ENCODE measurements at places on chromosomes 7 and 10.
A peak's percentile ranks its signal among the peaks of the same experiment; 100 is the strongest.

DNA sequence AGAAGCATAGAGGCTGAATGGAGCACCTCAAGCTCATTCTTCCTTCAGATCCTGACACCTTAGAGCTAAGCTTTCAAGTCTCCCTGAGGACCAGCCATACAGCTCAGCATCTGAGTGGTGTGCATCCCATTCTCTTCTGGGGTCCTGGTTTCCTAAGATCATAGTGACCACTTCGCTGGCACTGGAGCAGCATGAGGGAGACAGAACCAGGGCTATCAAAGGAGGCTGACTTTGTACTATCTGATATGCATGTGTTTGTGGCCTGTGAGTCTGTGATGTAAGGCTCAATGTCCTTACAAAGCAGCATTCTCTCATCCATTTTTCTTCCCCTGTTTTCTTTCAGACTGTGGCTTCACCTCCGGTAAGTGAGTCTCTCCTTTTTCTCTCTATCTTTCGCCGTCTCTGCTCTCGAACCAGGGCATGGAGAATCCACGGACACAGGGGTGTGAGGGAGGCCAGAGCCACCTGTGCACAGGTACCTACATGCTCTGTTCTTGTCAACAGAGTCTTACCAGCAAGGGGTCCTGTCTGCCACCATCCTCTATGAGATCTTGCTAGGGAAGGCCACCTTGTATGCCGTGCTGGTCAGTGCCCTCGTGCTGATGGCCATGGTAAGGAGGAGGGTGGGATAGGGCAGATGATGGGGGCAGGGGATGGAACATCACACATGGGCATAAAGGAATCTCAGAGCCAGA, 31.0 kb downstream of the PRSS2 start:
- no peak for DNase-seq

DNA sequence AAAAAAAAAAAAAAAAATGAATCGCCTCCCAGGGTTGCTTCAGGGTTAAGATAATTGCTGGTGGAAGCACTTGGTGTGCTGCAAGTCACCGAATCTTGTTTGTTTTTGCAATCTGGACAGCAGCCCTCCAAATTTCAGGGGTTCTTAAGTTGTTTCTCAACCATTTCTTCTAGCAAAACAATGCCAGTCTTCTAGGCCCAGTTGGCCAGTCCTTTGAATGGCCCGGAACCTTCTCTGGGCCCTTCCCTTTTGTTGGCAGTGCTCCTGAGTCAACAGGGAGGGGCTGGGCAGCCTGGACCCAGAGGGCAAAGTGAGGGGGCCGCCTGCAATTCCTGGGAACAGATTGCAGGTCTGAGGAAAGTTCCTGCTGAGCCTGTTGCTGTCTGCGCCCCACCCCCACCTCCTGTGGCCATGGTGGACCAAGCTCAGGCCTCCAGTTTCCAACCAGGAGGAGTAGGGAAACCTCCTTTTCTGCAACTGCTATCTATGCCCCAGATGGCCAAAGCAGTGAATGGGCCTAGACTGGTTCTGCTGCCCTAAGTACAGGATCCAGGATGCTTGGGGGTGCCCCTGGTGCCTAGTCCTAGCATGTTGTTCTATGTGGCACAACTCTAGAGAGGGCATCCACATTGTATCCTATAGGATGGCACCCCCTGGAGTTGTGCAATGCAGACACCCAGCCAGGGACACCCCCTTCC, 31.4 kb upstream of the PDCD4 start:
- DNase-seq = peak; percentile 41

GRCh38 chr10:73999703-74000102, 1.8 kb downstream of the VCL start:
- DNase-seq = peak; percentile 62

- DNase-seq = no peak
Observed at GRCh38 chr7:153432063-153432462, 620.1 kb upstream of the DPP6 start.

- no peak for DNase-seq
Observed at GRCh38 chr10:47301833-47302232, 1.8 kb downstream of the GDF10 start.

GRCh38 chr7:103630318-103630717, 184.3 kb upstream of the SLC26A5 start:
- peak; percentile 2 for DNase-seq

GRCh38 chr7:102426268-102427018, 6.9 kb upstream of the ORAI2 start:
- no peak for DNase-seq

- peak; percentile 32 for DNase-seq
Observed at GRCh38 chr7:22137026-22137425, 191.3 kb upstream of the CDCA7L start.

- peak; percentile 20 for DNase-seq
Observed at GRCh38 chr7:84139986-84140729, 54.4 kb downstream of the SEMA3A start.

DNA sequence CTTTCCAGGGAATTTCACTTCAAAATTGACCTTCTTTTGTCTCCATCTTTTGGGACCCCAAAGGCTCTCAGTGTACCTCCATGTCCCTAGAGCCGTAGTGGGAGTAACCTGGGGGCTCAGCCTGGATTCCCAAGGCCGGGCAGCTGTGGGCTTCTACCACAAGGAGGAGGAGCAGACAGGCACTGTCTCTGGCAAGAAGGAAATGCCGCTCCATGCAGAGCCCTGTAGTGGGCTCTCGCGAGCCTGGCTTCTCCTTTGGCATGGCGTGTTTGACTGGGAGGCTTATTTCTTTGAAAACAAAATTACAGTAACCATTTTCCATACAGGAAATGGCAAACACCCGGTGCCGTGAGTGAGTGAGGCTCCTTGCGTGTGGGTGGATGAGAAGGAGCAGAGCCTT, 76.8 kb upstream of the FAM180A start:
- DNase-seq = no peak

- DNase-seq = no peak
Observed at GRCh38 chr7:101342892-101343291, 19.8 kb upstream of the COL26A1 start.

GRCh38 chr7:36742911-36743775, 18.8 kb upstream of the AOAH start:
- no peak for DNase-seq

DNA sequence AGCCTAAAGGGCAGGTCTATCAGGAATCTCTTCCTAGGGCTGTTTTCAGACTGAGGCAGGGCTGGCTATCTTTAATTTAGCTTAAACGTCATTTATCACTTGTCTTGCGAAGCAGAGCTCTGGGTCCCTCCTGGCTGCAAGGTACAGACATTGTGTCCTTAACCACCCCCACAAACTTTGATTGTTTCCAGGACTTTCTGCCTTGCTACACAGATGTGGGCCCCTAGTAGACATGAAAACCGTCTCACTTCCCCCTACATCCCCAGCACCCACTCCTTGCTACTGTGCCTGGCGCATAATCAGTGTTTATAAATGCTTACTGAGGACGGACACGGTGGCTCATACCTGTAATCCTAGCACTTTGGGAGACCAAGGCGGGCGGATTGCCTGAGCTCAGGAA, 54.5 kb downstream of the PIP4K2A start:
- DNase-seq = no peak

- no peak for DNase-seq
Observed at GRCh38 chr10:30505543-30506298, 71.7 kb downstream of the MAP3K8 start.

DNA sequence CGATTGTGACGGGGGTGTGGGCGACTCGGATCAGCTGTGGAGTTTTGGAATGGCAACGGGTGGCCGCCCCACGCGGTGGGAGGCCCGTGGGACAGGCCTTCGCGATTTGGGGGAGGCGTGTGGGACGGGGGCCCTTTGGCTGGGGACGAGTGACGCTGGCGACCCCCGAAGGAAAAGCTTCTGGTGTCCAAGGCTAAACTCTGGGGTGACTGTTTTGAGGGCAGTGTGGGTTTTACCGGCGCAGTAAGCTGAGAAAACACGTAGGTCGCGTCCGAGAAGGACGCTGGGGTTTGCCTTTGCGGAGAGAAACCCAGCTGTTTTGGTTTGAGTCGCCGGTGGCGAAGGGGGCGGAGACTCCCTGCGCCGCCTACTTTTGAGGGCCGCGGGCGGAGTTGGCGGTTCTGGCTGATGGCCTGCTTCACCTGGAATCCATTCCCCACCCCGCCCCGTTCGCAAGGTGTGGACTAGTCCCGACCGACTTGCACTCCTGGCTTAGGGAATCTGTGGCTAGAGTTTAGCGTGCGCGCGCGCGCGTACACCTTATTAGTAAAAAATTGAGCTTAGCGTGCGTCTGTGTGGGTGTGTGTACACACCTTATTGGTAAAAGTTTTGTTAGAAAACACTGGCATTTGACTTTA, 606 bp downstream of the TAX1BP1 start:
- DNase-seq = peak; percentile 74

DNA sequence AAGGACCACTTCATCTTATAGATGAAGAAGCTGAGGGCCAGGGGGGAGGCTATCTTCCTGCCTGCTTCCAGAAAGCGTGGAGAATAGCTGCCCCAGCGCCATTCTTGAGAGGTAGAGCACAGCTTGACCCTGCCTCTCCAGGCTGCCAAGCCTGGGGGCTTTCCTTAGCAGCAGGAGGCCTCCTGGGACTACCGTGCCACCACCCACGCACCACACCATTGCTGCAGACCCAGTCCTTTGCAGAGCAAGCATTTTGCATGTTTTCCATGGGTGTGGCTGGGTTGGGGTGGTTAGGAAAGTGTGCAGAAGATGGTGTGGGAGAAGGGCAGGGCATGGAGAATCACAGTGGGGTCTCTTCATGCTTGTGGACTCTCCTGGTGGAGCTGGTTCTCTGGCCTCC, 64.9 kb downstream of the TBXAS1 start:
- DNase-seq = no peak

DNA sequence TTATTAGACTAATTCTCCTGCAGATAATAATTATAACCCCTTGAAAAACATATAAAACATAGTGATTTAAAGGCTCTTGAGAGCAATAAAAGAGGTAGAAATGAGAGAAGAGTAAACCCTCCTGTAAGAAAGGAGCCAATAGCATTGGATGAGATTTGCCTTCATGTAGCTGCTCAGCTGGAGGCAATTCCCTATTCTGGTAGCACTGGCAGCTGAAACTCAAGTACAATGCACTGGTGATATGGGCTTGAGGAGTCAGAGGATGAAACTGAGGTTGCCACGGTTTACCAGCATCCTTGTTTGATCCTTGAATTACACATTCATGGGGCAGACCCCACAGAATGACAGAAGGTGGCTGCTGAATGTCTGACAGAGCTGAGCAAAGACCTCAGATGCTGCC, 76.4 kb downstream of the CTTNBP2 start:
- no peak for DNase-seq

DNA sequence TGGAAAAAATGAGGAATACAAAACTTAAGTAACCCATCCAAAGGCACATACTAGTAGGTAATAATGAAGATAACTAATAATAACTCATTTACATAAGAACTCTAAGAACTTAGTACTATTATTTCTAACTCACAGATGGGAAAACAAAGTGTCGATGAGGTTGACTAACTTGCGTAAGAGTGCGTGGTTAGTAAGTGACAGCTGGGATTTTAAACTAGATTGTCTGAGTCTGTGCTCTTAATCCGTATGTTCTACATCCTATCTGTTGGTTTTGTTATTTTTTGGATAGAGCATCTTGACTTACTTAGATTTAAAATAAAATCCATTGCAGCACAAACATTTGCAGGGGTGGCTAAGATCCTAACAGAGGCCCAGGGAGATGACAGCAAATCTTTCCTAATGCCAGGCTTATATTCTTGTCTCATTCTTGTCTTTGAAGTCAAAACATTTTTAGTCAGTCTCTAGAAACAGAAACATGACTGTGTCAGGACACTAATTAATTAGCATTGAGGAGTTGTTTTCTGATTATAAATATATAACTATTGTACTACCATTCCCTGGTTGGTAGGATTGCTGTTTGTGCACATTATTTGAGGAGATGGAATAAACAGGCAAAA, 11.7 kb downstream of the RPA3 start:
- DNase-seq = no peak

DNA sequence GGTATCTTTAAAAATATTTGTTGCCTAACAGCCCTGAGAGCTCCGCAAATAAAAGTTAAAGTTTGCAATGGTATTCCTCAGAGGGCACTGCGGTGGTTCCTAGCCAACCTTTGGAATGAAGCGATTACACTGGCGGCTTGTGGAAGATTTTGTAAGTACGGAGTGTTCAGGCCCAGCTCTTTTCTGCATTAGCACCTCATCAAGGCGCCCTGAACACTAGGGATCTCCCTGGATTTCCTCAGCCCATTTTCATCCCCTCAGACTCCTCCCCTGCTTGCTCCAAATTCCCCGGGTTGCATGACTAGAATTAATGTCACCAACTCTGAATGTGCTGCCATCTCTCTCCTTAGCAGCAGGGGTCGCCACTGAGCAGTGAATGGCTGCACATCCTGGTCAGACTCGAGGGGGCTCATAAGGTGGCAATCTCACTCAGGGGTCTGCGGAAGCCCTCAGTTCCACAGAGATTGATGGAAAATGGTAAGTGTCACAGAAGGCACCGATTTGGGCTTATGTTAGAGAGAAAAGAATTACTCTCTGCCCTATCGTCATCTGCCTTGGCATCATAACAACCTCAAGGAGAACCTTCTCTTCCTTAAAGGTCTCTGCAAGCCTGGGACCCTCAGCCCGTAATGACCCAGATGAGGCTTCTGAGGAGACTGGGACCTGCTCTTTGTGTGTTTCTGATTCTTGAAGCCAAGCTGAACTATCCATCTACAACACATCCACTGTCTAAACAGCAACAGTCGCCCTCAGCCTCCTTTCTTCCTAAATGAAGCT, 262.8 kb upstream of the AOAH start:
- peak; percentile 55 for DNase-seq

- peak; percentile 53 for DNase-seq
Observed at GRCh38 chr7:138460649-138461607, 869 bp downstream of the TRIM24 start.

DNA sequence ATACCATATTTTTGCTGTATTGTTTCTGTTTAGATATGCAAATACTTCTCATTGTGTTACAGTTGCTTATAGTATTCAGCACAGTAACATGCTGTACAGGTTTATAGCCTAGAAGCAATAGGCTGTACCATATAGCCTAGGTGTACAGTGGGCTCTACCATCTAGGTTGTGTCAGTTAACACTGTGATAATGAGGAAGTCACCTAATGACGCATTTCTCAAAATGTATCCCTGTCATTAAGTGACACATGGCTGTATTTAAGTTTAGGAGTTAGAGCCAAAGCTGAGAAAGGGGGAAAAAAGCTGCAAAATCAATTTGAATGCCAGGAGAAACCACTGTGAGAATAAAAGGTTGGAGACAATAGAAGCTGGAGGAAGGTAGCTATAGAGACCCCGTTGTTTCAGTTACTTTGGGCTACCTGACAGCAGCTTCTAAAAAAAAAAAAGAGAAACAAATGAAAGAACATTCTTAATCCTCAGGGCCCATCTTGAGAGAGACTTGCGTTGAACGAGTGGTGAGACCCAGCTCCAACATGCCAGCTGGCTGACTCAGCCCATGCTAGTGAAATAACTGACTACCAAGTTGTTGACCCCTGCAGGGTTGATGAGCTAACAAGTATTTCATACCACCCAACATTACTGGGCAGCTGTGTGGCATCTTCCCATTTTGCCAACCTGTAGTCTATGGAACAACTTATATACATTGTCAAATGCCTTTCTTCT, 8.7 kb downstream of the STARD3NL start:
- peak; percentile 73 for DNase-seq

DNA sequence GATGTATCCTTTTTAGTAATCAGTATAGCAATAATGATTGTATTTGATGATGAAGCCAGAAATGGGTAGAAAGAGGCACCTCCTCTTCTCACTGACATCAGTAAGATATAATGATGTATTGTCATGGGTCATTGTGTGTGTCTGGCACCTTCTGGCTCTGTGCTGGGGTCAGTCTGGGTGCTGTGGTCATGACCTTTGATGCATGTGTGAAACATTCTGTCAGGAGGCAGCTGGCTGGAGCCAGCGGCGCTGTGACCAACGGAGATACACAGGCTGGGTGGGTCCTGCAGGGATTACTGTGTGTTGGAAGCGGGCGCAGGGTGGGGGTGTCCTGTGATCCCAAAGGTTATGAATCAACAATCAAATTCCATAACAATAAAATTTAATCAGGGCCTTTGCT, 35.2 kb downstream of the EEPD1 start:
- no peak for DNase-seq
